Stimulated activated CD4-positive, alpha-beta T cell treated with anti-CD3 and anti-CD28 coated beads, Interleukin-12 subunit alpha, Interleukin-12 subunit beta, amount 100 ng/mL, for 24 hours (primary cell): ENCODE measurements at places on chromosomes 16 and 17.

DNA sequence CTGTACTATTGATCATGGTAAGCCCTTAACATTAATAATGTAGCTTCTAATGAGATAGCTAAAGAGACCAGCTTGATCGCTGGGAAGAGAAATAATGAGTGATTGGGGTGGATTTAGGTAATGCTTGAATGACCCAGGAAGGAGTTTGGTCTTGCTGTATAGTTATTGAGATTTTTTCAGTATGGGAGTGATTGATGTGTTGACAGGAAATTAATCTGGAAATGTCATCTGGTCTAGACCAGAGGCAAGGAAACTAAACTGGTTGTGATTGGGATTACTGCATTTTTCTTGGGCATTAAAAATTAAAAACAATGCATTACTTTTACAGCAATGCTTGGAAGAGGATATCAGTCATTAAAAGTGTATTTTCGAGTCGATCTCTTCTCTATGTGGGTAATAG is 11.8 kb downstream of the TEFM start:
- no peak for DNase-seq

DNA sequence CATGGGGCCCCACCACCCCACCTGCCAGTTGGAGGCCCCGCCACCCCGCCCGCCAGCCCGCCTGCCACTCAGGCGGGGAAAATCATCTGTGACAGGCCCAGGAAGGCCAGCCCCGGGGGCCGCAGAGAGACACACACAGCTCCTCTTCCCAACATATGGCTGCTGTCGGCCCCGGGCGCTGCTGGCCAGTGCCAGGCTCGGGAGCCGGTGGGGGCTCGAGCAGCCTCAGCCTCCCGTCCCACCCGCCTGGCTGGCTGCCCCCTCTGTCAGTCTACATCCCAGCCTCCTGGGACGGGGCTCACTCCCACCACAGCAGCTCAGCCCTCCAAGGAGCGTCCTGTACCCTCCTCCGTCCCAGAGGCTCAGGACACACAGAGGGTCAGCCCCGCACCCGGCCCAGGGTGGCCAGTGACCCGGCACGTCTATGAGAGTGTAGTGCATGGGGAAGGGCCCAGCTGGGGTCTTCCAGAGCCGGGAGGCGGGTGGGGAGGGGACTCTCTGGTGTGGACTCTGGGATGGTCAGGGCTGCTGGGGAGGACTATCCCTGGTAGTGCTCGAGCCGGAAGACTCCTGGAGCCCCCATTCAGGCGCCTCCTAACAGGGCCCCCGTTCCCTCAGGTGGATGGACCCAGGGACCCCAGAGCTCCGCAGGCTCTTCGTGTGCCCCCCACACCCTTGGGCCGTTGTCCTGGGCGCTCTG is 3.6 kb upstream of the PRR35 start:
- DNase-seq: no peak

DNA sequence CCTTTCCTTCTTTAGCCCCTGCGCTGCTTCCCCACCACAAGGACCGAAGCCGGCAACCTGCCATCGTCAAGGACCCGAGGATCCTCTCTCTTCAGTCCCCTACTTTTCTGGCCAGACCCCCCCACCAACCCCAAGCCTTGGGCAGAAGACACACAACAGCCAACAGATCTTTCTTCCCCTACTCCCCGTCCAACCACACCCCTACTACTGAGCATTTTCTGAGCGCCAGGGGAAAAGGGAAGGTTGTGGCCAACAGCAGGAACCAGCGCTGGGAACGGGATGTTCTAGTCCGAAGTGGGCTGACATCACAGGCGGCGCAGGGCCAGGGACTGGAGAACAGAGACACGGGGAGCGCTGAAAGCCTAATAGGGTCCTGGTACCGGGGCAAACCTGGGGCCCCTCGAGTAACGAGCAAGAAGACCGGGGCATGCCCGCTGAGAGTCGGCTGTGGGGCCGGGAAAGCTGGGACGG is 528 bp downstream of the PER1 start:
- DNase-seq: no peak

DNA sequence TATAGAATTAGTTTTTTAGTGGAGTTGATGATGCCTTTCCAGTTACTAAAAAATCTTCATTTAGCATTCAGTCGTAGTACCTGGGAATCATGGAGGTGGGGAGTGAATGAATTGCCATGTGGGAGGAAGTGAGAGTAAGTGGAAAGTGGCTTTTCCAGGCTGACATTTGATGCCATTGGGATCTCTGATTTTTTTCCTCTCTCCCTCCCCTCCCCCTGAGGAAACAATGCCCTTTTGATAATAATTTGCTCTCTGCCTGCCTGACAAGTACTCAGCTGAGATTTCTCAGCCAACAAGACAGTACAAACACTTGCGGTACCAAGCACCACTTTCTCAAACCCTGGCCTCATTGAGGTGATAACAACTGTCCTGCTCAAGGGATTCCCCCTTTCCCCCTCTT is 2.2 kb downstream of the UBE2Z start:
- DNase-seq: no peak

DNA sequence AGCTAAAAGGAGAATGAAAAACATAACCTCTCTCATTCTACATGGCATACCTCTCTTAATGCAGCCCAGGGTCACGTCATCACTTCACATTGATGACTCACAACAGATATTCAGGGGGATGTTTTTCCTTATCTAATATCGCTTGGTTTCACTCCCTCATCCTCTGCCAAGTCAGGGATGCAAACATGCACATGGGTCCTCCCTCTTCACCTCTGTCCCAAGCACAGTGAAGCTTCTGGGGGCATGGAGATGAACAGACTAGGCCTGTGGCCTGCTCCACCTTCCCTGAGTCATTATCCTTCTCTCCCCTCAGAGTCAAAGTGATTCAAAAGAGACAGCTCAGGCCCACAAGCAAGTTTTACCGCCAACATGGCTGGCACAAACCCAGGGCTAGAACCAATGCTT is 2.3 kb upstream of the MT2A start:
- DNase-seq: no peak

GRCh38 chr16:50996166-50996829 is 154.8 kb downstream of the SALL1 start:
- no peak for DNase-seq

DNA sequence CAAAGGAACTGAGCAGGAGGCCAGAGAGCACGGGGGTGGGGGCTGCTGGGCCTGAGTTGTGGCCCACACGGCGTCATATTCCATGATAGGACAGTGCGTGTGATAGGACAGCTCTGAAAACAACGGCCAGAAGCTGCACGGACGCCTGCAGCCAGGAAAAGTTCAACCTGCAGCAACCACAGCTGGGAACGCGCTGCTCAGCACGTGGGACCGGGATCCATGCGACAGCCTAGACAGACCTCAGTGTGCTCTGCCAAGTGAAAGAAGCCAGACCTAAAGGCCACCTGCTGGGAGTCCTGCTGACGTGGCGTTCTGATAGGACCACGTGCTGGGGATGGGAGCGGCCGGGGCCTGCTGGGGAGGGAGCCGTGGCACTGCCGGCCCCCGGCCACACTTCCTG is 21.6 kb downstream of the CTU2 start:
- no peak for DNase-seq

- no peak for DNase-seq
These were observed 10.3 kb upstream of the RNPS1 start for GRCh38 chr16:2278272-2278608.

DNA sequence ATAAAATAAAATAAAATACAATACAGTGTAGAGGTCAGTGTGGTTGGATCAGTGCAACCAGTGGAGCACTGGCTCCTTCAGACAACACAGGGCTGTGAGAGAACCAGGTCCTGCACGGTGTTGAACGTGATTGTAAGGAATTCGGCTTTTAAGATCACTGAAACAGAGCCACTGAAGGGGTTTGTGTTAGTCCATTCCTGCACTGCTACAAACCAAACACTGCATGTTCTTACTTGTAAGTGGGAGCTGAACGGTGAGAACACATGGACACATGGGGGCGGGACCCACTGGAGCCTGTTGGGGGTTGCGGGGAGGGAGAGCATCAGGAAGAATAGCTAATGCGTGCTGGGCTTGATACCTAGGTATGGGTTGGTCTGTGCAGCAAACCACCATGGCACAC is 193.2 kb upstream of the AXIN2 start:
- DNase-seq: no peak

GRCh38 chr17:64200080-64201032 is 62.7 kb downstream of the TEX2 start:
- no peak for DNase-seq

DNA sequence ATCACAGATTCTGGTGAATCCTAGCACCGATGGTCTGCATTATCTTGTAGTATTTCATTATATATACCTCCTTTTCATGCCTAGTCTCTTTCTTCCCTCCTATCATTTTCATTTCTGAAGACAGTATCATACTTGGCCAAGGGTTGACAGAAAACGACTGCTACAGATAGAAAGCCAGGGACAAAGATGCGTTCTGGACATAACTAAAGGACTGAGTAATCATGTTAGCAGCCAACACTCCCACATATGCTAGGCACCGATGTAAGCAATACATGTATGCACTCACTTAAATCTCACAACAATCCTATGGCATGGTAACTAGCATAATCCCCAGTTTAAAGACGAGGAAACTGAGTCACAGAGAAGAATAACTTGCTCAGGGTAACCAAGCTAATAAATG is 22.9 kb downstream of the RDM1 start:
- DNase-seq: no peak

GRCh38 chr16:8622315-8622656 is 788 bp downstream of the METTL22 start:
- DNase-seq: no peak

- no peak for DNase-seq
These were observed 84.0 kb upstream of the TNRC6C start for GRCh38 chr17:77874303-77875050.

GRCh38 chr17:45906237-45906636 is 11.9 kb downstream of the MAPT start:
- DNase-seq: no peak
